Immature natural killer cell (primary cell): ENCODE measurements at places on chromosomes 6 and 20. TPM values are rescaled to one million over a fixed set of nuclear protein-coding genes. Genes with fewer than 3 reads are reported as not detected.

- H3K4me3 ChIP-seq, result no peak overlapping the region
- no peak overlapping the region for H3K27ac ChIP-seq
- no peaks in the 10 kb centered on the region for H3K4me1 ChIP-seq
- no peaks in the 10 kb centered on the region for H3K27me3 ChIP-seq
- H3K36me3 ChIP-seq, result no peaks in the 10 kb centered on the region
These were observed 189.9 kb downstream of the CENPW start for GRCh38 chr6:126529637-126530362.

DNA sequence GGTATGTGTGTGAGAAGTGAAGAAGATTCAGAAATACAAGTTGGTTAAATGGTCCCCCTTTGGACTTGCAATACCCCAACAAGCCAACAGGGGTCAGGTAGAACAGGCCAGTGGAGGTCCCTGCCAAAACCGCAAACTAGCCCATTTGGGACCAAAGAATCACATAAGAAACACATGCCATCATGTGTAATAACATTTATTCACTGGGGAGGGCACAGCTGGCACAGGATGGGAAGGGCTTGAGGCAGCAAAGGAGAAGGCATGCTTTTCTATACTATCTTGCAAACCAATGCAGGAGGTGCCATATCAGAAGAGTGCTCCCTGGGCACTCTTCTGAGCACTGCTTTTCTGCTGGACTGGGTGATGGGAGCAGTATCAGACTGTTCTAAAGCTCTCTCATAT is 116.1 kb upstream of the TRAF3IP2 start:
- peak; percentile 47 for DNase-seq
- peaks cover 11% of the 10 kb centered on the region for H3K27me3 ChIP-seq
- H3K27ac ChIP-seq, result peak overlapping the region; percentile 95
- peak overlapping the region; percentile 53 for H3K4me3 ChIP-seq

- H3K4me3 ChIP-seq, result no peak overlapping the region
- H3K27ac ChIP-seq, result no peak overlapping the region
- peak; percentile 69 for DNase-seq
- peaks cover 12% of the 10 kb centered on the region for H3K36me3 ChIP-seq
- H3K4me1 ChIP-seq, result peaks cover 8% of the 10 kb centered on the region
These were observed 46.2 kb downstream of the GJA10 start for GRCh38 chr6:89940225-89941027.

DNA sequence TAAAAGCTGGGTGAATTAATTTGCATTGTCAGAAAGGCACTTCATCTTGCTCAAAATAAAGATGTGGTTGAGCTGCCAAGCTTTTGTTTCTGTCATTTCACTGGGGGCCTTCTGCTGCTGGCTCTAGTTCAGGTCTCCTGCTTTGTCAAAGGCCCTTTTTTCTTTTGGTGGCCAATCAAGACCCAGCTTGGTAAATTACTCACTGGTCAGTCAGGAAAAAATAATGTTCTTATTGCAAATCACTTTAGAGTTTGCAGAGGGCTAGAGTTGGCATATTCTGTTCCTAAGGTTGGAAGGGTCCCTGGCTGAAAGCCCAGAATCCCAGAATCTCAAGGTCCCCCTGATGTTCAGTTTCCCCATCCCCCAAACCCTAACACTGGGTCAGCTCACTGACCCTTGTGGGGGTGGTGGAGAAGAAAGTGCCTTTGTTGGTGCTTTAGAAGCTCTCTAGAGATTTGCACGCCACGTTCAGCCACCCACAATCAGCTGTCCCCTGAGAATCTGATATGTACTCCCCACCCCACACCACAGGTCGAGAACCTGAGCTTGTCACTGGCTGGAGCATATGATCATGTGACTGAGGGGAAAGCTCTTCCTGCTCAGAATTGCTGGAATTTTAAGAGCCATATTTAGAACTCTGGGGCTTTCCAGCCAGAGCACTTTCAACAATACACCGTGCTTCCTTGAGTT is 21.7 kb upstream of the BNIP5 start:
- H3K4me3 ChIP-seq, result no peak overlapping the region
- H3K27ac ChIP-seq, result peak overlapping the region; percentile 34
- no peaks in the 10 kb centered on the region for H3K36me3 ChIP-seq
- no peak for DNase-seq
- H3K4me1 ChIP-seq, result peaks cover 5% of the 10 kb centered on the region

DNA sequence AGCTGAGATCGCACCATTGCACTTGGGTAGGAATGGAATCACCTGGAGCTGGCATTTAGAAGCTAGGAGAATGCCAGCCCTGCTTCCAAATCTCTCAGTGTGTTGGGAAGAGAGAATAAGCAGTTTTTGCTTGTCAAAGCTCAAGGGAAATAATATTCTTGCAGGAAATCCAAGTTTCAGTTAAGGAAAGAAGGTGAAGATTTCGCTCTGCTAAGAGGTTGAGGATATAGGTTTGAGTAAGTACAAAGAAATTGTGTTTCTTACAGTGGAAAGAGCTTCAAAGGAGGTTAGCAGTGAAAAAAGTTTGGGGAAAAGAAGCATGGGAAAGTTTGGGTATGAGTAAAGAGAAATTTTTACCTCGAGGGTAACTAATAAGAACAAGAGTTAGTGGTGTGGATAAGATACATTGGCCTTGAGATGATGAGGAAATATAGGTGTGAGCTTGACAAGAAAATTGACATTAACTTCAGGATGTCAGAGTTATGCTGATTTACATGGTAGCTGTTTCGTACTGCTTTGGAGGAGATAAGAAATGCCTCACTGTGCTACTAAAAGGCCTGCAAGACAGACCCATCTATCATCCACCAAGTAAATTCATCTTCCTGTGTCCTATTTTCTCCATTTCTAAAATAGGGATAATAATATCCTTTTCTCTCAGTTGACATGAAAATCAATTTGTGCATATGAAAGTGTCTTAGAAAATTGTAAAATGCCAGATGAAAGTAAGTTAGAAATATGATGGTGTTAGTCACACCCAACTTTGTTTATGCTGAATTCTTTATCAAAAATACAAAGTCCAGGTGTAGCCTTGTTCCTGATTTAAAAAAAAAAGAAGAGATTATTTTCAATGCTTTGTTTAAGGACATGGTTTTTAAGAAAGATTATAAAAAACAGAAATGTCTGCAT is 12.8 kb upstream of the HINT3 start:
- no peak overlapping the region for H3K27ac ChIP-seq
- no peak overlapping the region for H3K4me3 ChIP-seq
- peaks cover 5% of the 10 kb centered on the region for H3K27me3 ChIP-seq
- DNase-seq, result no peak

GRCh38 chr20:23517719-23518118 is 26.8 kb downstream of the CST8 start:
- peaks cover 5% of the 10 kb centered on the region for H3K27me3 ChIP-seq
- no peaks in the 10 kb centered on the region for H3K36me3 ChIP-seq
- H3K4me1 ChIP-seq, result no peaks in the 10 kb centered on the region
- no peak for DNase-seq
- no peak overlapping the region for H3K27ac ChIP-seq

GRCh38 chr6:159039885-159040258 is 4.9 kb downstream of the TAGAP start:
- H3K4me3 ChIP-seq, result peak overlapping the region; percentile 100
- H3K27ac ChIP-seq, result peak overlapping the region; percentile 96
- DNase-seq, result no peak
- H3K36me3 ChIP-seq, result peaks cover 77% of the 10 kb centered on the region

- DNase-seq, result no peak
- H3K4me3 ChIP-seq, result no peak overlapping the region
- peaks cover 17% of the 10 kb centered on the region for H3K4me1 ChIP-seq
- peaks cover 3% of the 10 kb centered on the region for H3K27me3 ChIP-seq
- H3K27ac ChIP-seq, result peak overlapping the region; percentile 29
These were observed 6.2 kb downstream of the CST11 start for GRCh38 chr20:23446505-23446904.

DNA sequence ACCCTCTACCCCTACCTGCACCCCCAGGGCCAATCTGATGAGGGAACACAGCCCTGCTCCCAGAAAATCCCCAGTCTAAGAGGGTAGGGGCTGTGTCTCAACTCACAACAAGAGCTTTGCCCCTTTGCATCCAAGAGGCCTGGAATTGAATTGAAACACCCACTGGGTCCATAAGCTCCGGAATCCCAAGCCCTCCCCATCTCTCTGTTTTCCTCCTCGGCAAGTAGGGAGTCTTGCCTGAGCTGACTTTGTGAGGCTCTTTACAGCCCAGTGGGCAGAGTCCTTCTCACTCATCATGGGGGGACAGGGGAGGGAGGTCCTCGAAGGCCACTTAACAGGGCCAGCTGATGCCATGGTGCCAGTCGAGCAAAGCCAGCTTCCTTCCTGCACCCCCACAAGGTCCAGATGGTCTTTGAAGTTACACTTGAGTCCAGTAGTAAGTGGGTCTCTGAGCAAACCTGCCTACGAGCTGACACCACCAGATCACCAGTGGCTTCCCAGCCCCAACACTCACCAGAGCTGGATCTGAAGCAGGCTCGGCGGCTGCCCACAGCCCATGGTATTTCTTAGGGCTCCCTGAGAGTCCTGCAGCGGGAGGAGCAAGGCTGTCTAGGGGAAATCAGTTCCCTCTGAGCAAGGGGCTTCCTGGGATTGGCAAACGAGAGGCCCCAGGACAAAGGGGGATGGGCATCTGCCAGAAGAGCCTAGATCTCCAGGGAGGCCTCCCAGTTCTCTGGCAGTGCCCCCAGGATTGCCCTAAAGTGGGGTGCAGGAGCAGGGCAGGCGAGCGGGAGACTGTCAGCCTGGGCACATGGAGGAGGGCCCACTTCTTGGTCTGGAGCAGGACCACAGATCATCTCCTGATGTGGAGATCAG is 144.5 kb downstream of the VEGFA start:
- no peak overlapping the region for H3K27ac ChIP-seq
- no peak overlapping the region for H3K4me3 ChIP-seq
- no peak for DNase-seq
- H3K4me1 ChIP-seq, result no peaks in the 10 kb centered on the region

DNA sequence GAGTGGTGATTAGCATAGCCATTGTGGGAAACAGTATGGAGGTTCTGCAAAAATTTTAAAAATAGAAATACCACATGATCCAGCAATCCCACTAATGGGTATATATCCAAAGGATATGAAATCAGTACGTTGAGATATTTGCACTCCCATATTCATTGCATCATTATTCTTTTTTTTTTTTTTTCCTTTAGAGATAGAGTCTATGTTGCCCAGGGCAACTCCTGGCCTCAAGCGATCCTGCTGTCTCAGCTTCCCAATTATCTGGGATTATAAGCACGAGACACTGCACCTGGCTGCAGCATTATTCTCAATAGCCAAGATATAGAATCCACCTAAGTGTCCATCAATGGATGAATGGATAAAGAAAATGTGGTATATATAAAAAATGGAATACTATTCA is 6.9 kb upstream of the MCCD1 start:
- no peak for DNase-seq
- no peak overlapping the region for H3K27ac ChIP-seq
- no peaks in the 10 kb centered on the region for H3K36me3 ChIP-seq
- no peaks in the 10 kb centered on the region for H3K4me1 ChIP-seq
- no peak overlapping the region for H3K4me3 ChIP-seq
- H3K27me3 ChIP-seq, result peaks cover 4% of the 10 kb centered on the region

DNA sequence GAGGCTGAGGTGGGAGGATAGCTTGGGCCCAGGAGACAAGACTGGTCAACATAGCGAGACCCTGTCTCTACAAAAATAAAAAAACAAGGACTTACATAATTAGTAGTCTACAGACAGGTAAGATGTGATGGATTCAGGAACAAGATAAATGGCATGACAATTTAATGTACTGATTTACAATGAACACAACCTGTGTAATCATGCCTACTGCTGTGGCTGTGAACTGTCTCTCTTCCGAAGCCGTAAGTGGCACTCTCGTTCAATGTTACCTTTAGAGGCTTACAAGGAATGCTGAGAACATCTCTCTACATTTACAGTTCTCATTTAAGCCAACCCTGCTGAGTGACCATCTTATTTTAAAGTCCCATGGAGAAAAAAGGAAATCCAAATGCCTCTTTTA is 134.8 kb upstream of the PRDM1 start:
- no peak overlapping the region for H3K4me3 ChIP-seq
- no peak overlapping the region for H3K27ac ChIP-seq
- no peaks in the 10 kb centered on the region for H3K4me1 ChIP-seq
- no peaks in the 10 kb centered on the region for H3K27me3 ChIP-seq
- DNase-seq, result no peak

- peak overlapping the region; percentile 83 for H3K4me3 ChIP-seq
- H3K27ac ChIP-seq, result peak overlapping the region; percentile 43
- H3K4me1 ChIP-seq, result peaks cover 11% of the 10 kb centered on the region
These were observed 156.3 kb upstream of the RNF24 start for GRCh38 chr20:4171538-4172116.

DNA sequence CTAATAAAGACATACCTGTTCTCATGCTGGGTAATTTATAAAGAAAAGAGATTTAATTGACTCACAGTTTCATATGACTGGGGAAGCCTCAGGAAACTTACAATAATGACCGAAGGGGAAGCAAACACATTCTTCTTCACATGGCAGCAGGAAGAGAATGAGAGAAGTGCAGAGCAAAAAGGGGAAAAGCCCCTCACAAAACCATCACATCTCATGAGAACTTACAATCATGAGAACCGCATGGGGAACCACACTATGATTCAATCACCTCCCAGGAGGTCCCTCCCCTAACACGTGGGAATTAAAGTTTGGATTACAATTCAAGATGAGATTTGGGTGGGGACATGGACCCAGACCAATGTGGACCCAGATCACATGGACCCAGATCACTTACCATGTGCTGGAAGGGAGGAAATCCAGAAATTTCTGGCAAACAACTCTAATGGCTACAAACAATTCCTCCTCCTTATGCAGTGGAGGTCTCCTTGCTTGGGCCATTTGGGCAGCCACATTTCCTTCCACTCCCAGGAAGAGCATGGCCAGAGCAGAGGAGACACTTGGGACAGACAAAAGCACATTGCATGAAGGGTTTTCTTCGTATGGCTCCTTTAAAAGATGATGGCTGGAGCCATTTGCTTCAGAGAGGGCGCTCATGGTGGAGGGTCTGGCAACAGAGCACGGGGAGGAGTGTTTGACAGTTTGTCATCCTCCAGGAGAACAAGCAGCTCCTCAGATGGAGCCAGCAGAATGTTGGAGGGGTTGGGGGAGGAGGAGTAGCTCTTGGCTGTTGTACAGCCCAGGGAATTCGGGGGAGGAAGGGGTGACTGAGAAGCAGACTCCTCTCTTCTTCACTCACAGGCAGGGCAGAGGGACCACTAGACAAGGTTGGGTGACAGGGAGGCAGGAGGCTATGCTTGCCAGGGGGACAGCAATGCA is 30.4 kb downstream of the SERPINB9 start:
- no peak overlapping the region for H3K27ac ChIP-seq
- no peaks in the 10 kb centered on the region for H3K36me3 ChIP-seq
- peak overlapping the region; percentile 38 for H3K4me3 ChIP-seq
- no peak for DNase-seq

DNA sequence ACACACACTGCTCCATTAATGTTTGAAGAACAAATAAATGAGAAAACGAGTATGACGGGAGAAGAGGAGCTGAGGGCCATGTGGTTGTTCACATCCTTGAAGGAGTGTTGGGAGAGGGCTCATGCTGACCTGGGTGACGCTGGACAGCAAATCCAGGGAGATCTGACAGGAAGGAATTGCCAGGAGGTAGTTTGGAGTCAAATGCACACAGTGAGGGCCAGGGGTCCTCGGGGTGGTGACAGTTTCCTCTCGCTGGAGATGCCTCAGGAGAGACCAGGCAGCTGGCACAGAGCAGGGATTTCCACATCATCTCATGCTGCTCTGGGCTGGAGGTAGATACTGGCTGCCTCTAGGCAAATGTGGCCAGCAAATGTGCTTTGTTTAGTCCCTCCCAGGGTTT is 2.0 kb upstream of the TMEM181 start:
- peaks cover 3% of the 10 kb centered on the region for H3K36me3 ChIP-seq
- peaks cover 32% of the 10 kb centered on the region for H3K4me1 ChIP-seq
- no peak overlapping the region for H3K27ac ChIP-seq
- DNase-seq, result no peak
- peaks cover 8% of the 10 kb centered on the region for H3K27me3 ChIP-seq

FUT9 gene
- polyA plus RNA-seq, result not detected

NMBR gene
- polyA plus RNA-seq, result not detected

NEURL2 gene
- 1.0 TPM for polyA plus RNA-seq

NOX3 gene
- polyA plus RNA-seq, result not detected

MCHR2 gene
- not detected for polyA plus RNA-seq

CLPSL2 gene
- not detected for polyA plus RNA-seq

TMEM200A gene
- polyA plus RNA-seq, result 2.2 TPM
